Stimulated activated CD4-positive, alpha-beta T cell treated with anti-CD3 and anti-CD28 coated beads, TNF-alpha, amount 100 ng/mL, for 1 hour (primary cell): ENCODE measurements at places on chromosomes 1 and 21.
A peak's percentile ranks its signal among the peaks of the same experiment; 100 is the strongest.

GRCh38 chr1:208604295-208604694, 360.1 kb upstream of the PLXNA2 start:
- no peak for DNase-seq

DNA sequence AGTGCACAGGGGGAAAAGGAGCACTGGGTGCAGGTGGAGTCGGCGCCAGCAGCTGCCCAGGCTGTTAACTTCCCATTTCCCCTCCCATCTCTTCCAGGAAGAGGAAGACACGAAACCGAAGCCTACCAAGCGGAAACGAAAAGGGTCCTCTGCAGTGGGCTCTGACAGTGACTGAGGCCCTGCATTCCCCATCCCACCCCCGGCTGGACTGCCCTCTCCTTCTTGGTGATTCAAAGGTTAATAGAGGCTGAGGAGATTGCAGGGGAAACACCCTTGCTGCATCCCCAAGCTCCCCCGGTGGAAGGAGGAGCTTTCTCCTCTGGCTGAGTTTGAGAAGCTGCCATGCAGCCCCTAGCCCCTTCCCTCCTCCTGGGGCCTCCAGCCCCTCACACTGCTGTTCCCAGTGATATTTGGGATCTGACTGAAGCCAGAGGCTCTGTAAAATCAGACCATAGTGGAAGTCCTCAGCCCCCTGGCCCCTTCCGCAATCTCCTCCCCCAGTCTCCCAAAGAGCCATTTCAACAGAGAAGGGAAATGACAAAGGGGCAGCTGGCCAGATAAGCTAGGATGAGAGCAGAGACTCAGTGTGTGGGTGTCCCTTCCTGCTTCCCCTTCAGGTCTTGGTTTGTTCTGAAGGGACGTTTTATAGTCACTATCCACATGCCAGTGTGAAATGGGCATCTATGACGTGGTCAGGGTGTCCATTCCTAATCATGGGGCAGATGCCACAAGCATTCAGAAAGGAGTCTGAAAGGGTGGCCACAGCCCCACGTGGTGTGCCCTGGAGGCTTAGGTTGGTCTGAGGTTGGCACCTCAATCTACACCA, 1.9 kb upstream of the SLC27A3 start:
- DNase-seq: no peak

DNA sequence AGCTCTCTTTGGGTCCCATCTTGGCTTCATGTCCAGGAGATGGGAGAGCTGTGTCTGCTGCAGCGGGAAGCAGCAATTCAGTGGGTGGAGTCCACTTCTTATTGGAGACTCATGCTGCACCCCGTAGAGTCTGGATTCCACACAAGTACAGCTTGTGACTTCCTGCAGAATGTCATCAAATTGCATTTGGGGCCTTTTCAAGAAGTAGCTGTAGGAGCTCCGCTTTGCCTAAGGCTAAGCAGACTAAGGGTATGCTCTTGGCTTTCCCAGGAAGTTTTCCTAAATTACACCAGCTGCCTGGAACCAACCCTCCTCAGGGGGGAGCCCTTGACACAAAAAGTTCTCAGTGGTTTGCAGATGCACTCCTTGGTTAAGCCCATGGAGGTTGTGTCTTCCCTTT, 5.7 kb upstream of the MOB3C start:
- DNase-seq: no peak

- DNase-seq: no peak
Measured at GRCh38 chr1:157162345-157162744, 24.1 kb upstream of the ETV3 start.

DNA sequence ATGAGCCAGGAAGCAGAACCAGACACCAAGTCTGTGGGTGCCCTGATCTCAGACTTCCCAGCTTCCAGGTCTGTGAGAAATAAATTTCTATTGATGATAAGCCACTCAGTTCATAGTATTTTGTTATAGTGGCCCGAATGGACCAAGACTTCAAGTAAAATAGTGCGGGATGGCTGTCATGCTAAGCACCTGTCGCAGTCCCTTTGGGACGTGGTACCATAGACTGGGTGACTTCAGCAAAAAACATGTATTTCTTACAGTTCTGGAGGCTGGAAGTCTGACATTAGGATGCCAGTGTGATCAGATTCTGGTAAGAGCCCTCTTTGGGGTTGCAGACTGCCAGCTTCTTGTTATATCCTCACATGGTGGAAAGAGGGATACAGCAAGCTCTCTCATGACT, 2.6 kb upstream of the C1orf198 start:
- no peak for DNase-seq

- DNase-seq: no peak
Measured at GRCh38 chr1:193806079-193807048, 620.0 kb upstream of the B3GALT2 start.

DNA sequence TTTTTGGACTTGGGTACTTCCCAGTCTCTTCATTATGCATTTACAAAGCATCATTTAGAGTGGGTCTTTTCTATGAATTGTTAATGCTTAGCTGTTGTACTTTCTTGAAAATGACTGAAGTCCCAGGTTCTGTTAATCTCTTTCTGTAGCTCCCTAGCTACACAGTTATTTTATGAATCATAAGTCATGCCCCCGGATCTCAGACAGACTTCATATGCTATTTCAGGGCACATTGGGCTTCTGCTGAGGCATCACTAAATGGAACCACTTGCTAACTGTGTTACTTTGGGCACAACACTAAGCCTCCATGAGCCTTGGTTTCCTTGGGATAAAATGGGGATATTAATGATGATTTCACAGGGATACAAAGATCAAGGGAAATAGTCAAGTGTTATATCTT, 55.5 kb upstream of the RBM15 start:
- DNase-seq: no peak

GRCh38 chr1:235052067-235053008, 76.3 kb downstream of the TOMM20 start:
- no peak for DNase-seq

DNA sequence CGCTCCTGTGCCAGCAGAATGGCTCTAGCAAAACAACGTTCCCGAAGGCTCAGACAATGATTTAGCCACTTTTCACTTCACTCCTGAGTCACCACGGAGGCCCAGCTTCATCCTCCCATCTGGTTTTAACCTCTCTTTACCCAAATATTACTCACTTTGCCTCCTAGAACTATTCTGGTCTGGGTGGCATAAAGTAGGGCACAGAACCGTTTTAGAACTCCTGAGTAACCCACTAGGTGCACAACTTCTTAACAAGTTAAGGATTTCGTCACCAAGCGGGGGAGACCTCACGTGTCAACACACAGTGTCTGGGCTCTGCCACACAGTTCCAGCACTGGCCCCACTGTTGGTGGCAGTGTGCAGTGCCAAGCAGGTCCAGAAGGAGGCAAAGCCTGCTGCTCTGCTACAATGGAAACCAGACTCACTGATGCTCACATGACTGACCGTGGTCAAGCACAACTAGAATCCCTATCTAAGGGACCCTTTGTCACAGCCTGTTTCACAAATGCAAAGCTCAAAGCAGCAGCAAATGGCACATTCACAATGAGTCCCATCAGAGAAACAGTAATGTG, 121.7 kb downstream of the SIPA1L2 start:
- DNase-seq: no peak

DNA sequence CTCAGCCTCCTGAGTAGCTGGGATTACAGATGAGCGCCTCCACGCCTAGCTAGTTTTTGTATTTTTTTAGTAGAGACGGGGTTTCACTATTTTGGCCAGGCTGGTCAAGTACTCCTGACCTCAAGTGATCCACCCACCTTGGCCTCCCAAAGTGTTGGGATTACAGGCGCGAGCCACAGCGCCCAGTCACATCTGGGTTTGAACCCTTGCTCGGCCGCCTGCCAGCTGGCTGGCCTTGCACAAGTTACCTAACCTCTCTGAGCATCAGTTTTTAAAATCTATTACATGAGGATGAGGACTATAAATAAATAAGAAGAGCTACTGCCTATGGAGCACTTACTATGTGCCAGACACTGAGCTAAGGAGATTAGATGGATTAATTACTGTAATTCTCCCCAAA, 17.7 kb upstream of the PADI2 start:
- DNase-seq: no peak

- DNase-seq: no peak
Measured at GRCh38 chr21:44477131-44477530, 21.8 kb downstream of the LRRC3 start.

GRCh38 chr1:9181990-9182783, 52.4 kb upstream of the H6PD start:
- no peak for DNase-seq

- no peak for DNase-seq
Measured at GRCh38 chr1:118042501-118042900, 113.0 kb downstream of the WDR3 start.

- no peak for DNase-seq
Measured at GRCh38 chr1:91450260-91450659, 45.6 kb upstream of the HFM1 start.

DNA sequence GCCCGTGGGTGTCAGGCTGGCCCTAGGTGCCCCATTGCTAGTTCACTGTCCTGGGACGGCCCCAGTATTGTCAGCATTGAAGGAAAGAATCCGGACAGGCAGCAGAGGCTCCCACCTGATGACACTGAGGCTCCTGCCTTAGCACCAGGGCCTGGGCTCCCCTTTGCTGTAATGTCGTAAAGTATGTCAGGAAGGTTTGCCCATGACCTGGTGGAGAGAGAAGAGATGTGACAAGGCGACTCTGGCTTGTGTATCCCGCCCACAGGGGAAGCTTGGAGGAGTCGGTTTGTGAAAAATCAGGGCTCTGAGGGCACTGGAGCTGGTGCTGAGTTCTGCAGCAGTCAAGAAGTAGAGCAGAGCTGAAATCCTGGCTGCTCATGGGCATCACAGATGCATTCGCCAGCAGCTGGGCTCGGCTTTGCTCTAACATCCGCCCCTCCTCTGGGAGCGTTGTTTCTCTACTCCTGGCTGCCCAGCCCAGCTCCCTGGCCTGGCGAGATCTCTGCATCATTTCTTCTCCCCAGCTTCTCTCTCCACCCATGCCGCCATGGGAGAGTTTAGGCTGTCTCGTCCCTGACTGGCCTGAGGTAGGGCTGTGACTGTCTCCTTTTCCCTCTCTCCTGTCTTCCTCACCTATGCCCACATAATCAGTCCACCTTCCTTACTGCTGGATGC, 74.1 kb downstream of the ADARB1 start:
- DNase-seq: no peak

DNA sequence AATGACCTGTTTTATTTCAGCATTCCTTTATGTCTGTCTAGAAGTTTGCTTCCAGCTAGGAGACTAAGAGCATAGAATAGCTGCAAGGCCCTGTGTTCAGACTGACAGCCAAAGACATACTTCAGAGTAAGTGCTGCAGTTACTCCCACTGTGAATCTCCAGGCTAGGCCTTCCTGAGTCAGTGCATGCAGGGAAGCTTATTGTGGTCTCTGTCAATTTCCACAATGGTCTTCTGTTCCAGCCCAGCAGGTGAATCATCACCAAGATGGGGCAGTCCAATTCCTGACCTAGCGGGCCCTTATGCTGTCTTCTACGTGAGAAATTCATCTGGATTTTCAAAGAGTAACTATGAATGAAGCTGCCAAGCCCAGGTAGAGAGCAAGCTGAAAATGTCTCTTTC, 146.3 kb upstream of the C8B start:
- no peak for DNase-seq

- DNase-seq: peak; percentile 57
Measured at GRCh38 chr1:204453141-204453772, 41.3 kb downstream of the PIK3C2B start.

GRCh38 chr1:33248244-33248643, 8.0 kb upstream of the ZNF362 start:
- no peak for DNase-seq

DNA sequence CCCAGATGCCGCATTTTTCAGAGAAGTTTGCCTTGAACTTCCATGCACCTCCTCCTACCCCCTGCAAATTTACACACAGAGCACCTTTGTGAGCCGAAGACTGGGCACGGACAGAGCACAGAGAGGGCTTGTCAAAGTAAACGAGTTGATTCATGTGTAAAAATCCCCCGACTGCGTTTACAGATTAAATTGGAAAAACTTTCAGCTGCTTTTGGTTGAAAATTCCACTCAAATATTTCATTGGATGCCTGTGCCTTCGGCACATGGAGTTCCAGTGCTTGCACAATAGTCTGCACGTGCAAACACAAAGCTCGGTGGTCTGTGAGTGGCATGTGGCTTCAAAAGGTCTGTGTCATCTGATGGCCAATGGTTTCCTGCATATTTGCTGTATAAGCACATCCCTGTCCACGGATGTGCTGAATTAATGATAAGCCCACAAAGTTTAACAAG, 177.5 kb downstream of the SETD4 start:
- DNase-seq: no peak

- DNase-seq: no peak
Measured at GRCh38 chr1:244046907-244047611, 4.0 kb upstream of the ZBTB18 start.

- no peak for DNase-seq
Measured at GRCh38 chr1:158101927-158102326, 78.8 kb upstream of the CD1D start.

- DNase-seq: no peak
Measured at GRCh38 chr1:95233319-95233736, 682 bp upstream of the RWDD3 start.

GRCh38 chr1:26516987-26517765, 12.4 kb upstream of the RPS6KA1 start:
- no peak for DNase-seq

DNA sequence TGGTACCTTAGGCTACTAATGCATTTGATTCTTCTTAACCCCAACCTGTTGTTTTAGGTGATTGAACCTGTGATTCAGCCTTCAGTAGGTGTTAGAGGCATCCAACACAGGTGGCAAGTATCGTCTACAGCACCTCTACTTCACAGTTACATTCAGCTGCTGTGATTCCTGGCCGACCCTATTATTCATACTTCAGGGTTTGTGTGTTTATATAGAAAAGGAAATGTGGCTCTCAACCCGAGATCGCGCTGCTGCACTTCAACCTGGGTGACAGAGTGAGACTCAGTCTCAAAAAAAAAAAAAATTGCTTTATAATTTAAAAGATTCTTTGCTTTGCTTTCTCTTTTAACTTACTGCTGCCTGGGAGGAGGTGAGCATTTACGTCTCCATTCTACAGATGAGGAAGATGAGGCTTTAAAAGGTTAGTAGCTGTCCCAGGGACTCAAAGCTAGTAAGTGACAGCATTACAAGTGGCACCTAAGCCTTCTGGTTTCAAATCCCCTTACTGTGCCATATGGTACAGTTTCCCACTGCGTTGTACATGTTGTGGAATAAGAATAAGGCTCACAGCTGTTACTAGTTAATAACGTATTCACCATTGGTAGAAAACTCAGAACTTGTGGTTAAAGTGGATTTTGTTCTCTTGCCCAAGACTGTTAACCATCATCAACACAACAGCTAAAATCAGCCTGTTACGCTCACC, 9.9 kb upstream of the GPR25 start:
- DNase-seq: no peak

DNA sequence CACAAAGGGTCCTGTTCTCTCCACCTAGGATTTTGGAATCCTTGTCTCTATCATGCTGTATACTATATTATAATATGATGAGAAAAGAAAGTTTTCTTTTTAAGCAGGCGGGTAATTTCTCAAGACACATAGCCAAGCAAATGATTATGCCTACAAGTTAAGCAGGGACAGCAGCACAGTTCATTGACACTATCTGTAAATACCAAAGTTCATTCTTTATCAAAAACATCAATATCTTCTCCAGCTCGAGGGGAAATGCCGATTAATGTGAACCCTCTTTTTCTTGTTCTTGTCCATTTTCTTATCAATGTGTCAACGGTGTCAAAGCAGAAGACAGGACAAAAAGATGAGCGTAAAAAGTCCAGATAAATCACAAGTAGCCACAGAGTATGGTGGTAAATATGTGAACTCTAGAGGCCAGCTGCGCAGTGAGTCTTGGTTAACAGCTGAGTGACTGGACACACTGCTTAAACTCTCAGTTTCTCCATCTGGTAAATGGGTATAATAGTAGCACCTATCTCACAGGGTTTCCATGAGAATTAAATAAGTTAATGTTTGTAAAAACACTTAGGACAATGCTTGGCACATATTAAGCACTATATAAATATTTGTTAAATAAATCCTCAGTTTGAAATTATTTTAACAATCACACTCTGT, 30.9 kb downstream of the LPAR3 start:
- DNase-seq: no peak
